ENCODE measurements at places on chromosomes 4 and X.

- no peak overlapping the region for H3K27ac ChIP-seq
- DNase-seq = no peak
- H3K4me3 ChIP-seq = no peak overlapping the region
- H3K27me3 ChIP-seq = peaks cover 32% of the 10 kb centered on the region
- no peaks in the 10 kb centered on the region for H3K4me1 ChIP-seq
- H3K36me3 ChIP-seq = no peaks in the 10 kb centered on the region
These were observed 17.5 kb upstream of the JAKMIP1 start for GRCh38 chr4:6217716-6218381.

DNA sequence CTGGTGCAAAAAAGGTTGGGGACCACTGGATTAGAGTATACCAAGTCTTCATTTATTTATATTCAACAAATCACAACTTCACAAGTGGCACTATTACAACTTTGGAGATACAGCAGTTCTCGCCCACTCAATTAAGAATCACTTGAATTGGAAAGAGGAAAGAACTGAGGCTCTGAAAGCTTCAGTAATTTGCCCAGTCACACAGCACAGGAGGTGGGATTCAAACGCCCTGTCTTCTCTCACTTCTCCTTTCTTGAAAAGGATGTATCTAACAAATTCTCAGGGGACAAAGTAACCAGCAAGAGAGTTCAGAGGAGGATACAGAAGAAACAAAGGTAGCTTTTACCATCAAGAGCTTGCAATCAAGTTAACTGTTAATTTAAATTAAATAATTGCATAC, 12.4 kb downstream of the SMIM14 start:
- H3K27ac ChIP-seq = no peak overlapping the region
- DNase-seq = no peak
- no peak overlapping the region for H3K4me3 ChIP-seq
- H3K4me1 ChIP-seq = peaks cover 7% of the 10 kb centered on the region

DNA sequence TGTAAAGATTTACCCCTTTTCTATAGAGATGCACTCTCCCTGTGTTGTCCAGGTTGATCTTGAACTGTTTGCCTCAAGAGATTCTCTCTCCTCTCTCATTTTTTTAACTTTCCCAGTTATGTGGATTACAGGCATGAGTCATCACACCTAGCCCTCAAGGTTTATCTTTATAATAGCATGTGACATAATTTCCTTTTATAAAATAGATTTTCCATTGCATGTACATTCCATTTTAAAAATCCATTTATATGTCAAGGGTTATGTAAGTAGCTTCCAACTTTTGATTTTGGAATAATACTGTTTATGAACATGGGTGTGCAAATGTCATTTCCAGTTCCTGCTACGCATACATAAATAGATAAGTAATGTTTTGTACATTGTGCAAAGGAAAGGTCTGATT, 20.6 kb downstream of the ZNF721 start:
- peaks cover 3% of the 10 kb centered on the region for H3K4me1 ChIP-seq
- H3K36me3 ChIP-seq = no peaks in the 10 kb centered on the region
- DNase-seq = no peak
- no peak overlapping the region for H3K4me3 ChIP-seq
- no peak overlapping the region for H3K27ac ChIP-seq
- H3K27me3 ChIP-seq = no peaks in the 10 kb centered on the region

DNA sequence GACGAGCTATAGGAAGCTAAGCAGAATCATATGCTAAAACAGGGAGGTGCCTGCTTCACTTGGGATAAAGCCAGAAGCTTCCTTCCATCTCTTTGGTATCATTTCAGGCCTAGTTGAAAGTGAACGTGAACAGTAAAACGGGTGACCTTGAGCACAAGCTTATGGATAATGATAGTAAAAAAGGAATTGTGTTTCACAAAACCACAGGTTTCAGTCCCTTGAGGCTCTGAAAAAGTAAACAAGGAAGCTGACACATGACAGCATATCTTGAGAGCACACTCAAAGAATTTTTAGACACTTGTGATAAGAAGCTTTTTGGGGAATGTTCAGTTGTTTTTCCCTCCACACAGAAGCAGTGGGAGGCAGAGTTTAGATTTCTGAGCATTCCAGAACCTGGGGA, 286.1 kb downstream of the DCHS2 start:
- no peak overlapping the region for H3K27ac ChIP-seq
- H3K36me3 ChIP-seq = no peaks in the 10 kb centered on the region
- DNase-seq = no peak

- H3K4me1 ChIP-seq = peaks cover 16% of the 10 kb centered on the region
- no peaks in the 10 kb centered on the region for H3K27me3 ChIP-seq
- H3K4me3 ChIP-seq = no peak overlapping the region
- H3K27ac ChIP-seq = no peak overlapping the region
- H3K36me3 ChIP-seq = no peaks in the 10 kb centered on the region
These were observed 1.6 kb upstream of the IDUA start for GRCh38 chr4:985123-985830.
